ENCODE measurements at places on chromosomes 7 and 10. TPM values are rescaled to one million over a fixed set of nuclear protein-coding genes. Genes with fewer than 3 reads are reported as not detected.

GRCh38 chr7:26964156-26964808 lies 99.9 kb upstream of the SKAP2 start:
- no peak for DNase-seq

- DNase-seq = no peak
Observed at GRCh38 chr10:22690614-22691431, 23.6 kb downstream of the PIP4K2A start.

DNA sequence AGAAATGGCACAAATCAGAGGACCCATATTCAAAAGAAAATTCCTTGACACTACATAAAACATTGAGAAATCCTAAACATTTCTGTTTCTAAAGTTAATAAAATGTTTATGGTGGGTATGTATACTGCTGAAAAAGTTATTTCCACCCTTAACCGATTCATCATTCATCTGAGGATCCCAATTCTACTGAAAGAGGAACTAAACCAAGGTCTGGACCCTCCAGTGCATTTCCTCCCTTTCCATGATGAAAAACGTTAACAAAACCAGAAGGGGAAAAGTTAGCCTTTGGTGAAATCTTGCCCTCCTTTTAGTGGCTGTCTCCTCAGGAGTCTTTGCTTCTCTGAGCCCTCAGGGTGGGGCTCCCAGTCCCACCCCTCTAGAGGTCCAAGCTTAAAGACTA lies 144.5 kb upstream of the ASAH2 start:
- DNase-seq = no peak

DNA sequence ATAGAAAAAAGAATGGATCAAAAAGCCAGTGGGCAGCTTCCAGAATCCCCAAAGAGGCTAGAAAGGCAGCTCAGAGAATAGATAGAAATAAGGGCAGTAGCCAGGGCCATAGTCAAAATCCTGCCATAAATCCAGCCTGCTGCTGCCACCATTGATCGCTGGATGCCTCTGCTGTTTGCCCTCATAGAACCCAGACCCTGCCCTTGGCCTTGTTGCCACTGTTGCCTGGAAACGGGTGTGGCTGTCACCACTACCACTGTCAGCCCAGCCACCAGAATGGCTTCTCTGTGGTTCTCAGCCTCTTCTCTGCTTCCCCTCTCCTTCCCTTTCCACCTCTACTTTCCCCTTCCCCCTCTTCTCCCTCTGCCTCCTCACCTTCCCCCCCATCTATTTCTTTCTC lies 57.8 kb downstream of the HHEX start:
- peak; percentile 5 for DNase-seq

DNA sequence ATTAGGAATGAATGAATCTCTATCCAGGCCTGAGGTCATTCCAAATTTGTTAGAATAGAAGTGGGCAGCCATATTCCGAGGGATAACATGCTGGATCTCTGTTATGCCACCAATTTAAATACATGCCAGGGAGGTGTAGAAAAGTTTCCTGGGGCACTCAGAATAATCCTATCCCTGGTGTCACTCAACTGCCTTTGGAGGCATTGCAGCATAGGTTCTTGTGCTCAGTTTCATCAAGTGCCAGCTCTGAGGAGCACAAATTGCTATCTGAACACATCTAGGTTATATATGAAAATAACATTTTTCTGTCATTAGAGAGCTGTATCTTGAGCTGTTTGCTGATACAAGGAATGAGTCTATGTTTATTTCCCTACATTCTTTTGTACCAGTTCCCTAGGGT lies 197.3 kb downstream of the CSTF2T start:
- no peak for DNase-seq

- DNase-seq = peak; percentile 49
Observed at GRCh38 chr10:22666287-22667092, 47.9 kb downstream of the PIP4K2A start.

SERPINE1 gene
- total RNA-seq = not detected

LSM5 gene
- 66.5 TPM for total RNA-seq

PYROXD2 gene
- total RNA-seq = 19.8 TPM

SOSTDC1 gene
- total RNA-seq = not detected

LIPM gene
- not detected for total RNA-seq

Measured in naive thymus-derived CD4-positive, alpha-beta T cell (primary cell).